Activated T-helper 9 cell treated with anti-CD3 and anti-CD28 coated beads, Interleukin-2, amount 50 U/mL, for 16 hours (primary cell): ENCODE measurements at places on chromosomes 4 and X.

DNA sequence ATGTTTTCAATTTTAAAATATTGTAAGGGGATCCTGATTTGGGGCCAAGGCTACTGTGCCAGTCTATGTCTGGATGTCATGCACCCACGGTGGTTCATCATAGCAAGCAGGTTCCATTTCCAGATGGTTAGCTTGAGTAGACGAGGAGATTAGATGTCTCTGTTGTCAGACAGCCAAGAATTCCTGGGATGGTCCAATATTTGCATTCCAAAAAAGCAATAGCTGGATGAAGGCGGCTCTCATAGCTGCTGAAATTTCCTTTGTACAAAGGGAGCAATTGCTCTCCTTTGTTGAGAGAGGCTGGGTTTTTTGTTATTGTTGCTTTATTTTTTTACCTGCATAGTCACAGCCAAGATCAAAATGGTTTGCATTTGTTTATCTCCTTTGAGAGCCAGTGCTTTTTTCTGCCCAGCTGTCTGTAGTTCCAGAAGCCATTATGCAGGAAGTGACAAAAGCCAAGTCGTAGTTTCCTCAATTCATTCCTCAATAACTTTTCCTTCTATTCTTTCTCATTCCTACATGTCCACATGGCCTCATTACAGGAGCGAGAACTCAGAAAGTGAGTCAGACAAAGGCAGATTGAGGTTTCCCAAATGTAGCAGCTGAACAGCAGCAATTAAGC, 107.9 kb downstream of the MMRN1 start:
- DNase-seq = no peak

GRCh38 chr4:126850286-126850685, 782.5 kb upstream of the INTU start:
- no peak for DNase-seq

DNA sequence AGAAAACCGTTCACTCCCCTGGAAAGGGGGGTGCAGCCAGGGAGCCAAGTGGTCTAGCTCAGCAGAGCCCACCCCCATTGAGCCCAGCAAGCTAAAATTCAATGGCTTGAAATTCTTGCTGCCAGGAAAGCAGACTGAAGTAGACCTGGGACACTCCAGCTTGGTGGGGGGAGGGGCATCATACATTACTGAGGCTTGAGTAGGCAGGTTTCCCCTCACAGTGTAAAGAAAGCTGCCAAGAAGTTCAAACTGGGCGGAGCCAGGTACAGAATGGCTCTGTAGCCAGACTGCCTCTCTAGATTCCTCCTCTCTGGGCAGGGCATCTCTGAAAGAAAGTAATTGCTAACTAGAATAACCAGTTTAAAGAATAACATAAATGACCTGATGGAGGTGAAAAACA, 372.3 kb upstream of the F9 start:
- no peak for DNase-seq

GRCh38 chr4:36772154-36772516, 472.4 kb upstream of the NWD2 start:
- DNase-seq = no peak

- DNase-seq = no peak
Measured at GRCh38 chr4:124883632-124884031, 171.1 kb upstream of the ANKRD50 start.

DNA sequence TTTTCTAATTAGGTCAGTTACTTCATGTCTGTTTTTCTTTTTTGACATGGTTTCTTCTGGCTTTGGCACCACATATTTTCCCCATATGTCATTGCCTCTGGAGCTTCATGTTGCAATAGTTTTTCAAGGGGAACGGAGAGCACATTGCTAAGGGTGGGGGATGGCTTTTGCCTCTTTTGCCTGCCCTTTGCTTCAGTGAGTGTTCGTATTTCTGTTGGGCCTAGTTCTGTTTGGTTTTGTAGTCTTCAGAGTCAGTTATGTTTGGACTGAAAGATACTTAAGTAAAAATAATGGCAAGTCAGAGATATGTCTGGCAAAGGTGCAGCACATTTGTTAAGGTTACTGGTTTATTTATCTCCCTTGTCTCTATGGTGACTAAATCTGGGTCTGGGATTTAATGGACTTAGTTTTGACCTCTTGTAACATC, 29.1 kb downstream of the FHL1 start:
- DNase-seq = no peak

DNA sequence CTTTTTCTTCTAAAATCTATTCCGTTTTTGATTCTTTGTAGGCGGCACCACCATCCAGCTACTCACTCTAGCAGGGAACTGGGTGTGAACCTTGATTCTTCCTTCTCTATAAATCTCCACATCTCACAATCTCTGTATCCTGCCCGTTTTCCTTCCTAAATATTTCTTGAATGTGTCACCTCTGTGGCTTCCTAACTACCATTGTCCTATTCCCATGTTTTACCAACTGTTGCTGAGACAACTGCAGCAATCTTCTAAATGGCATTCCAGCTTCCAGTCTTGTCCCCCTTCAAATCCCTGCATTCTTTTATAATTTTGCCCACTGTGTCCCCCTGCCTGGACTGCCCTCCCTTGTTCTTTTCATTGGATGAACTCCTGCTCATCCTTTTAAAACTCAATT, 641.3 kb downstream of the RPA4 start:
- no peak for DNase-seq

DNA sequence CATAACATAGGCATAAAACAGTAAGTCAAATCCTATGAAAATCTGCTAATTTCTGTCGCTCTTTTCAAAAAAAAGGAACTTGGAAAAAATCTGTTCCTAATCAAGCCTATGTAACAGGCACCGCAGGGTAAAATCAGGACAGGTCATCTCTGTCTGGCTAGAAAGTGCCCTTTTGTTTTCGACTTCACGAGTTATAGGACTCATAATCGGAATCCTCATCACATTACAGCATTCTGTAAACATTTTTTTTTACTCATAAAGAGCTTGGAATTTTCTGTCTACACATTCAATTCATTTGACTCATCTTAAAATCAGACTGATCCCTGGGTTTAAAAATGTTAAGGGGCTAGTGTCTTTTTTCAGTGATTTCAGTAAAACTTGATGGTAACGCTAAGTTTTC, 181.7 kb upstream of the TBC1D9 start:
- no peak for DNase-seq

DNA sequence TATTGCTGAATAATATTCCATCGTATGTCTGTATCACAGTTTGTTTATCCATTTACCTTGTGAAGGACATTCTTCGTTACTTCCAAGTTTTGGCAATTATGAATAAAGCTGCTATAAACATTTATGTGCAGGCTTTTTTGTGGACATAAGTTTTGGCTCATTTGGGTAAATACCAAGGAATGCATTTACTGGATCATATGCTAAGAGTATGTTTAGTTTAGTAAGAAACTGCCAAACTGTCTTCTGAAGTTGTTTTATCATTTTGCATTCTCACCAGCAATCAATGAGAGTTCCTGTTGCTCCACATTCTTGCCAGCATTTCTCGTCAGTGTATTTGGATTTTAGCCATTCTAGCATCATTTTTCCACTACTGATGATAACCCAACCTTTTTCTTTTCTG, 232.7 kb upstream of the NR3C2 start:
- no peak for DNase-seq

GRCh38 chrX:39162322-39162735, 361.1 kb downstream of the MID1IP1 start:
- peak; percentile 17 for DNase-seq

DNA sequence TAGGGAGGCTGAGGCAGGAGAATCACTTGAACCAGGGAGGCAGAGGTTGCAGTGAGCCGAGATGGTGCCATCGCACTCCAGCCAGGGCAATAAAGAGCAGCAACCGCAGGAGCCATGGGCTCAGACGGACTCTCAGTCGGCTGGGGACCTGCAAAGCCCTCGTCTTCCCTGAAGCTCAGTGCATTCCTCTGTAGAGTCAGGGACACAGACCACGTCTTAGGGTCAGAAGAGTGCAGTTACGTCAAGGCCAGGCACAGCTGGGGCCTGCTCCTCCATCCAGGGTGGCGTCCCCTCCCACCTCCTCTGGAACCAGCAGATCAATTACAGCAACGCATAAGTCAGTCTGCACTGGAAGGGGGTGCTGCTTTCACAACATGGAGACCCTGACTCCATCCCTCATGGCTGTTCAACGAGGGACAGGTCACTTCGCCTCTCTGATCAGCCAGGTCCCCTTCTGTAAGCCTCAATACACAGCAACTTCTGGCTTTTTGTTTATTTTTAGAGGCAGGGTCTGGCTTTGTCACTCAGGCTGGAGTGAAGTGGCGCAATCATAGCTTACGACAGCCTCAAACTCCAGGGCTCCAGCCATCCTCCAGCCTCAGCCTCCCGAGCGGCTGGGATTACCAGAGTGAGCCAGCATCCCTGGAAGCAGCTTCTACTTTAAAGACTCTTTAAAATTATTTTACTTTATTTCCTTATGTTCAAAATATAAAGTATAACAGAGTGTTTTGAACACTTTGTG, 76.4 kb downstream of the ZFYVE28 start:
- DNase-seq = no peak

DNA sequence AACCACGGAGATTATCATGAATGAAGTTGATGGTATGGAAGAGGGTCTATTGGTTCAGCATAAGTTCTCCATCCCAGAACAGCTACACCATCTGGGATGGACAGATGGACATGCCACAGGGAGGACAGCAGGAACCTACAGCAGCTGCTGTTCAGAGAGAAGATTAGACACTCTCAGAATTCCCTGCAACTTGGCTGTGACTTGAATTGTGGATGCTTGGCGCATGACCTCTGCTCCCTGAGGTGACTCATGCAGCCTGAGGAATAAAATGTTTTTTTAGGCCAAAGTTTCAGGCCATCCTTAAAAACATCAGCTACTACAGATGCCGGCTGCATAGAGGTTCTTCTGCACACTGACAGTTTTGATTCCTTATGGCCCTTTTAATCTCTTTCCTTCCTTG, 97.3 kb downstream of the RS1 start:
- DNase-seq = no peak

GRCh38 chrX:21806691-21807090, 32.7 kb upstream of the MBTPS2 start:
- no peak for DNase-seq

GRCh38 chrX:5810636-5811035, 418.0 kb downstream of the NLGN4X start:
- DNase-seq = no peak

GRCh38 chrX:21747558-21747957, 10.4 kb downstream of the SMPX start:
- no peak for DNase-seq
